Omental fat pad (tissue), 4 donors: ENCODE measurements at places on chromosomes 1 and 21.

DNA sequence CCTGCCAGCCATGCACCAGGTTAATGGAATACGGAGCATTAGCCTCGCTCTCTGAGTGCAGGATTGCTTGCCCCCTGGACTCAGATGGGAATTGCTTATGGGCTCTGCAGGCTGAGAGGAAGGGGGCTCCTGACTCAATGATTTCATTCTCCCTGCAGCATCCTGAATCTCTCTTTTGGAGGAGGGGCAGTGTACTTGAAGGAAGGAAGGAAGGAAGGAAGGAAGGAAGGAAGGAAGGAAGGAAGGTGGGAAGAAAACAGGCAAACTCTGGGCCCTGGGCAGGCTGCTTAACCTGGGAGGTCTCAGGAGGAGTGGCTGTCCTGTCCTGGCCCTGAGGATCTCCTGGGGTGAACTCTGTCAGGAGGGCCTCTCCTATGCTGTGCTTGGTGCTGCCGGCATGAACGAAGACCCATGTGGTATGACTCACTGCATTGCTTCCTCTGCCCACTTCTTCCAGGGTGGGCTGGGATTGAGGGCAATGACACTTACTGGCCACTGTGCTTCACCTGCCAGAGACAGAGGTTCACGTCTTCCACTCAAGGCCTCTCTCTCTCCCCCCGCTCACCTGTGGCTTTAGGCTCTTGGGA, 257.1 kb upstream of the CSF3R start:
- no peak for DNase-seq

- no peak for DNase-seq
Observed at GRCh38 chr1:221548942-221549341, 192.9 kb downstream of the DUSP10 start.

DNA sequence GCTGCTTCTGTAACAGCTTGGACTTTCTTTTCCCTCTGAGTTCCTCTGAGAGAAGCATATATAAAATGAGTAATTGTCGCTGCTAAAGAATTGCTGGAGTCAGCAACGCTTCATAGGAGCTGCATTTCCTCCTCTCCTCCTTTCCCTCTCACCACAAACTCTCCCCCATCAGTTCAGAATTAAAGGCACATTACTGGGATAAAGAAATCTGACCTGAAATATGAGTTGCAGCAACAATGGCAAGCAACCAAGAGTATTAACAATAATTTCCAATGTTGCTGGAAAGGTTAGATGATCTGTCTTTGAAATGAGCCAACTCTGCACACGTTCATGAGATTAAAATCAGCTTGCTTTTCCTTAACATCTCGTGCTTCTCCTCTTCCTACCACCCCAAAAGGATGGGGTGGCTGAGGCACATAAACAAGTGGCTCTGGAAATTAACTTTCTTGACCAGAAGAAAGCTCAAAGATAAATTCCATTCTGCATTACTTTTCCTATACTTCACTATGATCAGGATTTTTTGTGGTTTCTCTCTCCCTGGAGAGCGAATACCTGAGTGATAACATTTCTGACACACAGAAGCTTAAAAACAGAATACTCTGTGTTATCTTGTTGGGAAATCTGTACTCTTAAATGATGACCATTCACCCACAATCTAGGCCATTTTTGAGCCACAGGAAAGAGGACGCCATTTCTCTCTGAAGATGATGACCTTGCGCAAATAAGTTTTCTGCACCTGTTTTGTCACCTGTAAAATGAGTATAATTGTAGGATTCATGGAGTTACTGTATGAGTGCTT, 90.2 kb downstream of the TGFBR3 start:
- DNase-seq = no peak

- no peak for DNase-seq
Observed at GRCh38 chr1:222886878-222887351, 72.1 kb downstream of the DISP1 start.

GRCh38 chr1:76135835-76136234, 61.3 kb downstream of the ST6GALNAC3 start:
- DNase-seq = no peak

DNA sequence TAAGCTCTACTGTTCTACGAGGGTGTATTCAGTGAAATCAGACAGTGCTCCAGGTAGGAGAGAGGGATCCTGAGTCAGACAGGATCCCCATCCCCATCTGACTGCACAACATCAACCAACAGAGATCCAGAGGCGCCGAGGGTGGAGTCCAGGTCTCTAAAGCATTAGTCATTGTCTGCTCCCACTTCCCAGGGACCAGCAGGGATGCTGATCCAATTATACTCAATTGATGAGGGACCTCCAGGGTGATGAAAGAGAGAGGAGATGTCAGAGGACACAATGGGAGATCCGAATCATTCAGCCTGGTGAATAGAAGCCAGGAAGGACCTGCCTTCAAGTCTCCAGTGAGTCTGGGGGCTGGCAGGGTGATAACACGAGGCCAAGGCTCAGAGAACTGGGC, 39.5 kb upstream of the STMN1 start:
- DNase-seq = no peak

DNA sequence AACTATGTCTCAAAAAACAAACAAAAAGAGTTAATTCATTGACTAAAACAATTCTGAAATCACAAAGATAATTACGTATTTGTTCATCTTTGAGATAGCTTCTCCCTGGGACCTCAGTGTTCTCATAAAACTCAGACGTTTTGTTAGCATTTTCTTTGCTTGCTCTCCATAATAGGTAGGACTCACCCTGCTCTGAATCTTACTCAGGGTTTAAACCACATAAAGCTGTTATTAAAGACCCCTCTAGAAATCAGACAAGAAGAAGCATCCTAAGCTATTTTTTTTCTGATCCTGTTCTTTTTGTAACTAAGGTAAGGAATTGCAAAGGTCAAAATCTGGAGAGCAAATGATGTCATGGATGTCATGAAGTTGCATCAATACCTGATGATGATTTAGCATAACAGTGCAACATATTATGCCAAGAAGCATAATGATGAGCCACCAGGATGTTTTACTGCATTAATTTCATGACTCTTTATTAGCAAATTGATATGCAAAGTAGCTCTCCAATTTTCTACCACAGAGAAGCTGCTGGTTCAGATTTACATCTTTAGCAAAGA, 2.4 kb downstream of the FBXO42 start:
- no peak for DNase-seq

DNA sequence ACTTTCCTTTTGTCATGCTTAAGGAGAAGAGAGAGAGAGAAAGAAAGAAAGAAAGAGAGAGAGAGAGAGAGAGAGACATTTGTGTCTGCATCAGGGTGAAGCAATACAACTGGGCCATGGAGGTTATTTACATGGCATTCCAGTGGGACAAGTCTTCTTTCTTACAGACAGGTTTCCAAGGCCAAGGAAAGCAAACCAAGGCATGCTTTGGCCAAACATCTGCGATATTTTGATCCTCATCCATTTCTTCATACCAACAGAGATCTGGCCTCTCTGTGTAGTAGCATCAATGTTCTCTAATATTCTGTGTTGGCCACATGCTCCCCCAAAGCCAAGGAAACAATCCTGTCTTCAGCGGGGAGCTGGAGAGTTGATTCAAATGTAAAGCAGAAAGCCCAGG, 292.1 kb downstream of the SETD4 start:
- DNase-seq = no peak

DNA sequence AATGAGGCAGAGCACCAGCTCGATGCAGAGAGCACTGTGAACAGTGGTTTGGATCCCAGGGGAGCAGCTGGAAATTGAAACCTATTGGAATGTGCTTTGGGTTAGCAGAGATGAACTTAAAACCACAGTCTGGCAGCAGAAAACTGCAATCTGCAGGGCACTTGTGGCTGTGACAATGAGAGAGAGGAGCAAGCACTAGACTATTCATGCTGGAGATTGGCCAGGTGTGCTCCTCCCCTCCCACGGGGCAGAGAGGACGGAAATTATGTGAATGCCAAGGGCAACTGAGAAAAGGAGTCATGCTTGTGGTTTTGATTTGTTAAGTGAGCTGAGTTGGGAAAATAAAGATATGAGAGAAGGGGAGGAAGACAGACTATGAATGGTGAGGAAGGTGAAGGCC, 38.1 kb downstream of the HSD3B2 start:
- DNase-seq = no peak

GRCh38 chr1:97042551-97042950, 321.0 kb downstream of the PTBP2 start:
- DNase-seq = no peak

DNA sequence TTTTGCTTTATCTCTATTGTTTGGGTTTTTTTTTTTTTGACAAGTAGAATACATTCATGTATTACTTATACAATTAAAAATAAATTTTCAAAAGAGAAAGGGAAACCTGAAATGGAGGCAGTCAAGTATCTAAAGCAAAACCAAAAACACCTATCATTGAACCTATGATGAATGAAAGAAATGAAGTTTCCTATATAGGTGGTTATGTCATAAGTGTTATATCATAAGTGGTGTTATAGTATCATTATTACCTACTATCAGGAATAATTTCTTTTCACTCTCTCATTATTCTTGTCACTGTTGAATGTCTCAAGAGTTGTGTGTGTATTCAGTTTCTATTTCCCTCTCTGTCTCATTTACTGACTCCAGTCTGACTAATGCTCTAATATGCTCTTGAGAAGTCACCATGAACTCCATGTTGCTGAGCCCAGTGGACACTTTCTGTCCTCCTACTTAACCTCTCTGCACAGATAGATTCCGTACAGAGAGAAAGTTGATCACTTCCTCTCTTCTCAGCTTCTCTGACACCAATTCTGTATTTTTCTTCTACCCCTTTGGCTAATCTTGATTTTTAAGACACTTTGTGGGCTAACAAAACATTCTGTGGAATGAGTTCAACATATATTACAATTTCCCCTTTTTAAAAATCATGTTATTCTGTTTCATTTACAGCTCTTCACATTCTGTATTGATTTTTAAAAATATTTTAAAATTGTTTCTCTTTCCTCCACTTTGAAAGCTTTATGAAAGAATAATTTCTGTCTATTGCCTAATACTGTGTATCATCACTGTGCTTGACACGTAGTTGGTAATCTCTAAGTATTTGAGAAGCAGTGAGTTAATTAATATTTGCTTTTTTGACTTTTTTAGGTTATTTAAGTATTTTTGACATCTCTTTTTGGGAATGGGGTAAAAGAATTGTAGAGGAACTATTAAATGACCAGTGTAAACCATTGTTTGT, 50.1 kb downstream of the RASAL2 start:
- no peak for DNase-seq

GRCh38 chr1:196779093-196779492, 4.5 kb downstream of the CFHR3 start:
- DNase-seq = no peak

- no peak for DNase-seq
Observed at GRCh38 chr1:241994171-241994570, 4.7 kb downstream of the MAP1LC3C start.

DNA sequence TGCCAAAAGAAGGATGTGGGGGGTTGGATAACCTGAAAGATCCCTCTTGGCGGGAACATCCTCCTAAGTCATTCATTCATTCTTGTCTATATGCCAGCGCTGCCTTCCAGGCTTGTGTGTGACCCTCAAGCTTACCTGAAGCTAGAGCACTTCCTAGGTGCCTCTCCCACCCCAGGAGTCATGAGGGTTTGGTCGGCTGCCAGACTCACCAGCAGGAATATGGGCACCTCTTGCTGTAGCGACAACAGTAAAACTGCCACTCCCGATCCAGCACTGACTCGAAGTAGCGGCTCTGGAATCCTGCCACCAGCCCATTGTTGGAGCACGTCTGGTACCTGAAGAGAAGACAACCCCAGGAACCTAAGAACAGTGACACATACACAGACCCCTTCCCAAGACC, 15.0 kb downstream of the DPT start:
- no peak for DNase-seq

- DNase-seq = no peak
Observed at GRCh38 chr1:221118176-221118937, 239.1 kb downstream of the HLX start.

DNA sequence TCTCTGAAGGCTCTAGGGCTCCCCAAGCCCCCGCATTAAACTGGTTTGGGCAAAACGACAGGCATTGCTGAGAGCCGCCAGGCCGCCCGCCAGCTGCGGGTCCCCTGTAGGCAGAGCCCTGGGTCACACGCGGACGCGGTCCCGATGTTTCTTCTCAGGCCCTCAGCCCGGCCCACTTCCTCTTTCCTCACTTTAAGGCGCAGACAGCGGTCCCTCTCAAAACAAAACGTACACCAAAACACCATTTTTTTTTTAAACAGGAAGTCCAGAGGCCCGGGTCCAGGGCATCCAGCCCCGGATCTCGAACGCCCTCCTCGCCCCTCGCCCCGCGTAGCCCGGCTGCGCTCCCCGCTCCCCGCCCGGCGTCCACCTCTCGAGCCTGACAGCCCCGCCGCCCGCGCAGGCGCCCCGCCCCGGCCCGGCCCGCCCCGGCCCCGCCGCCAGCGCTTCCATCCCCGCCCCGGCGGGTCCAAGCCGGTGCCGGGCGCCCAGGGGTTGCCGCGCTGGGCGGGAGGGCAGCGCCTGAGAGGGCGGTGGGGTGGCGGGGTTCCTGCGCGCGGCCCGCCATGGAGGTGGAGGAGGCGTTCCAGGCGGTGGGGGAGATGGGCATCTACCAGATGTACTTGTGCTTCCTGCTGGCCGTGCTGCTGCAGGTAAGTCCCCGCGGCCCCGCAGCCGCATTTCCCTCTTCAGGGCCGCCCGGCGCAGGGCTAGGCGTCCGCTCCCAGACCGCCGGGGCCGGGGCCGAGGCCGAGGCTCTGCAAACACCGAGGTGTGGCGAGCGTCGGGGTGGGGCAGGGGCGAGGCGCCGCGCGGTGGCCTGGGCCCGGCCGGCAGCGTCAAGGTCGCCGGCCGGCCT, at the start of gene SLC22A15:
TSS of gene SLC22A15 (plus strand) at position 452 of the 859 bp plus-strand sequence. CDS start at position 567, 115 bp downstream.
- no peak for DNase-seq
